Suppressor macrophage (primary cell): ENCODE measurements at places on chromosomes 3 and 15.
A peak's percentile ranks its signal among the peaks of the same experiment; 100 is the strongest.

GRCh38 chr3:67415511-67415910, 238.9 kb downstream of the SUCLG2 start:
- no peak for DNase-seq

DNA sequence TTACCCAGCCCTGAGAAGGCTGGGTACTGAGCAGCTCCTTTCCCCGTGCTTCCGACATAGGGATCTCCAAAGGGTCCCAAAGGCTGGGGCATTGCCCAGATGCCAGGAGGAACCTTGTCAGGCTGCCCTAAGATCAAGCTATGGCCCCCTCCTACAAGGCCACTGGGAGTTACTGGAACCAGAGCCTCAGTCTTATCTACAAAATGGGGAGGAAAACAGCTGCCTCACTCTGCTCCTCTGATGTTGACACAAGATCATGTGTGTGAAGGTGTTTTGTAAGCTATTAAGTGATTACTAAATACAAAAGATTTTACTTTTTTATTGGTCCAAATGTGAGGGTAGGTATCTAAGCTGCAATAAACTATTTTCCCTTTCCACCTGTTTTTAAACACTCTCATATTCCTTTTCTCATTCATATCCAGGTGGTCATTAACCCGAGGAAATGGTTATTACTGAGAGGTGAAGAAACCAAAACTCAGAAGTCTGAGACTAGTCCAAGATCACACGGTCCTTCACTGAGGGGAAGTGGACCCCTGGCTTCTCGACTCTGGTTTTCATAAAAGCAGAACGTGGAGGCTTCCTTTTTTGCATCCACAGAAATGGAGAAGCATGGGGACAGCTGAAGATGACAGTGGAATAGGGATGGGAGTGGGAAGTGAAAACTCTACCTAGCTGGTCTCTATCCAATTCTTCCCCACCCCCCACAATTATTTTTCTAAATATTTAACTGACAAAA, 1.7 kb downstream of the ARPIN start:
- DNase-seq = peak; percentile 82

DNA sequence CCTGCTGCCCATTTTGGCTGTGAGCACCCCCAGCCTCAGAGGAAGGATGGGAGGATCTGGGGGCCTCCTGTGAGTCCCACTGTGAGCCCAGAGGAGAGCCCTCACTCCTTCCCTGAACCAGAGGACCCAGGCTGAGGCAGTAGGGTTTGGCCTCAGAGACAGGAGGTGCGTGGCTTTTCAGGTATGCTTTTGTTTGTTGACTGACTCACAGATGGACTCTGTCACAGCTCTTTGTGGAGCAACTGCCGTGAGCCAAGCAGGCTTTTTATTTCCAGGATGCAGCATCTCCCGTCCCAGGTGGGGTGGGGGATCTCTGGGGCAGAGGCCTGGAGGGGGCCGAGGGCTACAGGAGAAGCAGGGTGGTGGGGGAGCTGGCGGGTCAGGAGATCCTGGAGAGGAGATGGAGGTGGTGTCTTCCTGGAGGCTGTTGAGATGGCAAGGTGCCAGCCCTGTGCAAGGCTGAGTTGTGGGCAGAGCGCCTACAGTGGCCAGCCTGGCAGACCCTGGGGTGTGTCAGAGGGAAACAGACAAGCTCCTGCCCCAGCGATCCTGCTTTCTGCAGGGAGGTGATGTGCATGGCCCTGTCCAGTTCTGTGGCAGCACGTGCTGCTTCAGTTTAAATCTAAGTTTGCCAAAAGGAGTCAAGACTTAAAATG, 24.0 kb downstream of the PLXNA1 start:
- no peak for DNase-seq

GRCh38 chr3:17972959-17973906, 230.8 kb upstream of the TBC1D5 start:
- DNase-seq = no peak

GRCh38 chr3:94593526-94594150, 530.8 kb downstream of the NSUN3 start:
- no peak for DNase-seq

DNA sequence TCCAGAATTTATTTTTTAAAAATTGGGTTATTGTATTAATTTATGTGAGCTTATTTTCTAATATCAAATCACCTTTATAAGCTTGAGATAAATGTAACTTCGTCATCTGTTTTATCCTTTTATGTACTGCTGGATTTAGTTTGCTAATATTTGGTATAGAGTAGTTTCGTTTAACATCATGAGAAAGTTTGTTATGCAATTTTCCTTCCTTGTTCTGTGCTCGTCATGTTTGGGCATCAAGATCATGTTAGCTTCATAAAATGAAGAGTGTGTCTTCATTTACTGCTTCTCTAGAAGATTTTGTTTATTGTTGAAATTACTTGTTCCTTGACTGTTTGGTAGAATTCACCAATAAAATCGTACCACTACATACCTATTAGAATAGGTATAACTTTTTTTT, 262.1 kb upstream of the SATB1 start:
- peak; percentile 77 for DNase-seq

DNA sequence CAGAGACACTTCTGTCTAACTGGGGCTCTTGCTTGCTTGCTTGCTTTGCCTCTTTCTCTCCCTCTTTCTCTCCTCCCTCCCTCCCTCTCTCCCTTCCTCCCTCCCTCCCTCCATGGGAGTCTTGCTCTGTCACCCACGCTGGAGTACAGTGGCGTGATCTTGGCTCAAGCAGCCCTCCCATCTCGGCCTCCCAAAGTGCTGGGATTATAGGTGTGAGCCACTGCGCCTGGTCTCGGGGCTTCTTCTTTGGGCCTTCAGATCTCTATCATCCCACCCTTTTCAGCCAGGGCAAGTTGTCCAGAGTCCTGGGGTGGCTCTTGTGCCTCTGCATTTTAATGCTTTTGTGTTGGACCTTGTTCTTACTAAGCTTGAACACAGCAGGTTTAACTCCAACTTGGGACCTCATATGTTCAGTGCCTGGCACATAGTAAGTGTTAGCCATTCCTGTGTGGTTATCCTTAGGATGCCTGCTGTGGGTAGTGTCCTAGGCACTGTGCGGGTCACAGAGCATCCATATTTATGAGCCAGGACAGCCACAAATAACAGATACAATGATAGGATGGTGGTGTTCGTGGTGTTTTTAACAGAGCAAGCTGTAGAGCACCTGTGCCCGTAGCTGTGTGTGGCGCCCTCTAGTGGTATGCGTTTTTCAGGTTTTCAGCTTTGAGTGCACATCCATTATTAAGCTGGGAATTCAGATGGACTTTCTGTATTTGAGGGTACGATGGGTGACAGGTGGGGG, 75.1 kb downstream of the CCK start:
- DNase-seq = peak; percentile 44

DNA sequence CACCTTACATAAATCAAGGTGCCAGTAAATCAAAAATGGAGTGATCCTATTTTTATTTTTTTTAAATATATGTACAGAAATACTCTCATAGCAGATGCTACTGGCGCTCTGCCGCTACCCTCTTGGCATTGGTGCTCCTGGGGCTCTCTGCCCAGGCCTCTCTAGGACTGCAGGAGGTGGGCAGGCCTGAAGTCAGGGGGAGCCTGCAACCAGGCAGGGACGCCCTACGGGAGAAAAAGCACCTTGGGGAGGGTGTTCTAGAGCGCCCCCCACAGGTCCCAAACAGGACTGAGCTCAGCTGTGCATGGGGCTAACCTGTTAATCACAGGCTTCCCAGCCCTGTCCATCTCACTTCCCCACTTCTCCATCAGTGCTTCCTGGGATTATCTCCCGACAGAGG, 192.5 kb downstream of the SHQ1 start:
- no peak for DNase-seq

GRCh38 chr3:37645517-37646380, 215.9 kb upstream of the CTDSPL start:
- DNase-seq = no peak

GRCh38 chr3:61981060-61981459, 392.3 kb downstream of the FEZF2 start:
- no peak for DNase-seq

GRCh38 chr15:101559952-101560351, 70.4 kb upstream of the PCSK6 start:
- no peak for DNase-seq

DNA sequence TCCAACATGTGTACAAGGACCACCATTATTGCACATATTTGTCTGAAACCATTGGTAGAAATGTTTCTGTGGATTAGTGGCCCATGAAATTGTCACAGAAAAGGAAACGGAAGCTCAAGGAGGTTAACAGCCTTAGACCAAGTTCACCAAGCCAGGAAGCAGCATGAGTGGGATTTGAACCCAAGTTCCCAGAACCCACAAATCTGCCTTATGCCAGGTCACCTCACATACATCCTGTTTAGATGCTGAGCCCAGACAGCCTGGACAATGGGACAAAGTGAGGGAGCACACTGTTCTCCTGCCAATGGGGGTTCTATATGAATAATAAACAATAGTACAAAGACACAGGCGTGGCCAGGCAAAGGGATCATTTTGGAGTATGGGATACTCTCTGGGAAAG, 59.6 kb upstream of the CA12 start:
- DNase-seq = no peak

DNA sequence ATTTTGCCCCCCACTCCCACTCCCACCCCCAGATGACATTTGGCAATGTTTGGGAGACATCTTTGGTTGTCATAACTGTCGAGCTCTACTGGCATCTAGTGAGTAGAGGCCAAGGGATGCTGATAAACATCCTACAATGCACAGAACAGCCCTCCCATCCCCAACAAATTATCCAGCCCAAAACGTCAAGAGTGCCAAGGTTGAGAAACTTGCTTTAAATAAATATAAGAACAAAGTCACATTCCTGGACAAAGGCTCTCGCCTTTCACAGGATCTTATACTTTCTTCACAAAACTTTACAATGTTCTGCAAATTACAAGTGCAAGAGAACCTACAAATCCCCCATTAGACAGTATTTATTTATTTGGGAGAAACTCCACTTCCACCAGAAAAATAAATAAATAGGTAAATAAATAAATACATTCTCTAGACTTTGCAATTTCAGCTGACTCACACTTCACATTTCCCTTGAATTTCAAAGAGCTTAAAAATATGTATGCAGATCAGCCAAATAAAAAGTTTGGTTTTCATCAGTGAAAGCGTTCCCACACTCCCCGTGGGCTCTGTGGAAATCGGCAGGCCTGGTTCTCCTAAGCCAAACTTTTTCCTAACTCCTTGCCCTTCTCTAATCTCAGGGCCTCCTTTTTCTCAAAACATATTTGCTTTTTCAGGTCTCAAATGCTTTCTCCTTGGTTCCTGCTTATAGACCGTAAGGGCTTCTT, 12.7 kb upstream of the CPA3 start:
- DNase-seq = no peak

GRCh38 chr3:158106766-158107471, 699 bp upstream of the SHOX2 start:
- DNase-seq = no peak

DNA sequence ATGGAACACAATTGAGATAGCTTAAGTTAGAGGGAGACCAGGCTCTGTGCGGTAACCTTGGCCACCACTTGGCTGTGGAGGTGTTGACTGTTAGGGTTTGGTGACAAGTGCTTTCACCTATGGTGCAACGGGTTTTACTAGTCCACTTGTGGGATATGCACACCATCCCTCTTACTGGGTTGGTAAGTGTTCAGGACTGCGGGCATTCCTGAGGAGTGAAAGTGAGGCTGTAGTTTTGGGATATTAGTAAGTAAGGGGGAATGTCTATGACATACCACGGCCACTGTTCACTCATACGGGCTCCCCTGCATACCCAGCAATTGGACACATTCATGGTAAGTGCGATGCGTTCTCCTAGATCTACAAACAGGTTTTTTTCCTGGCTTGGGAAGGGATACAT, 8.0 kb upstream of the RAD54L2 start:
- DNase-seq = no peak

DNA sequence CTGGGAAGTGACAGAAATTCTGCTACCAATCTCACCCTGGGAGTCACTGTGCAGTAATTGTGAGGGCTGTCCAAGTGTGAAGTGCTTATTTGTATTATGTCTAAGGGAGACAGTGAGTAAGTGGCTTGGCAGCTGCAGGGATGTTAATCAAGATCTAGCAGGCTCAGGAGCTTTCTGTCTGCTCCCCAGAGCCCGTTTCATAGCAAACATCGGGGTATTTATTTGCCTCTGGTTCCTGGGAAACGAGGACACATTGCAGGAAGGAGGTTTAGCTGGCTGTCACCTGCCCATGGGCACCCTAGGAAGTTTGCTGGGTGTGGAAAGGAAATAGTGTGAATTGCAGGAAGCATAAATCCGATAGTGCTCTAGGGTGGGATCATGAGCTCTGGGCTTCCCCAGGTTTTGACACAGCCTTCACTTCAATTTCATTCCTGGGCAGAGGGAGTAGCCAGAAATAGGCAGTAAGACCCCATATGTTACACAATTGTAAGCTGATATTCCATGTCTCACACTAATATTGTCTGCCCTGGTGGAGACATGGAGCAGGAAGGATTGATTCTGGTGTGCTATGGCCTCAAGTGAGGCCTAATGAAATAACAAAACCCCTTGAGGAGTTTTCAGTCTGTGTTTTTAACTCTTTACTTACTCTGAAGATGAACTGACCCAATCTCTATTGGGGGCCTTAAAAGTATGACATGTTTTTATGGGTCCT, 74.1 kb upstream of the MITF start:
- DNase-seq = no peak

DNA sequence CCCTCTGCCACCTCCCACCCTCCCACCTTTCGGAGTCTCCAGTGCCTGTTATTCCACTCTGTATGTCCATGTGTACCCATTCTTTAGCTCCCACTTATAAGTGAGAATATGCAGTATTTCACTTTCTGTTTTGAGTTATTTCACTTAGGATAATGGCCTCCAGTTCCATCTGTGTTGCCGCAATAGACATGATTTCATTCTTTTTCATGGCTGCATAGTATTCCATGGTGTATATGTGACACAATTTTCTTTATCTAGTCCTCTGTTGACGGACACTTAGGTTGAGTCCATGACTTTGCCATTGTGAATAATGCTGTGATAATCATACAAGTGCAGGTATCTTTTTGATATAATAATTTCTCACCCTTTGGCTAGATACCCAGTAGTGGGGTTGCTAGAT, 91.0 kb upstream of the UBE3A start:
- no peak for DNase-seq

- no peak for DNase-seq
Measured at GRCh38 chr3:144229330-144229729, 257.7 kb downstream of the DIPK2A start.

- no peak for DNase-seq
Measured at GRCh38 chr3:192869131-192870031, 48.3 kb downstream of the MB21D2 start.

- DNase-seq = peak; percentile 87
Measured at GRCh38 chr3:101512646-101513418, at the start of gene SENP7. Gene SENP7, minus strand, starts transcription at chr3:101513212. Its CDS starts 82 bp downstream, at chr3:101513130.

DNA sequence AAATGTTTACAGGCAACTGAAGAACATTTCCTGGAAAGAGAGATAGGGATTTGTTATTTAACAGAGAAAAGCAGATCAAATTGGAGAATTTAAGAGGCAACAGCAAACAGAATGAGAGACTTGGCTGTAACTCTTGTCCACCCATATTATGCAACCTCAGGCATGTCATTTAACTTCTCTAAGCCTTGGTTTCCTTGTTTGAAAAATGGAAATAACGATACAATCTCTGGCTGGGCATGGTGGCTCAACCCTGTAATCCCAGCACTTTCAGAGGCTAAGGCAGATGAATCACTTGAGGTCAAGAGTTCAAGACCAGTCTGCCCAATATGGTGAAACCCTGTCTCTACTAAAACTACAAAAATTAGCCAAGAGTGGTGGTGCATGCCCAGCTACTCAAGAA, 23.7 kb downstream of the ARRDC4 start:
- peak; percentile 29 for DNase-seq
